ENCODE measurements at places on chromosomes 3 and 15.
A peak's percentile ranks its signal among the peaks of the same experiment; 100 is the strongest.

DNA sequence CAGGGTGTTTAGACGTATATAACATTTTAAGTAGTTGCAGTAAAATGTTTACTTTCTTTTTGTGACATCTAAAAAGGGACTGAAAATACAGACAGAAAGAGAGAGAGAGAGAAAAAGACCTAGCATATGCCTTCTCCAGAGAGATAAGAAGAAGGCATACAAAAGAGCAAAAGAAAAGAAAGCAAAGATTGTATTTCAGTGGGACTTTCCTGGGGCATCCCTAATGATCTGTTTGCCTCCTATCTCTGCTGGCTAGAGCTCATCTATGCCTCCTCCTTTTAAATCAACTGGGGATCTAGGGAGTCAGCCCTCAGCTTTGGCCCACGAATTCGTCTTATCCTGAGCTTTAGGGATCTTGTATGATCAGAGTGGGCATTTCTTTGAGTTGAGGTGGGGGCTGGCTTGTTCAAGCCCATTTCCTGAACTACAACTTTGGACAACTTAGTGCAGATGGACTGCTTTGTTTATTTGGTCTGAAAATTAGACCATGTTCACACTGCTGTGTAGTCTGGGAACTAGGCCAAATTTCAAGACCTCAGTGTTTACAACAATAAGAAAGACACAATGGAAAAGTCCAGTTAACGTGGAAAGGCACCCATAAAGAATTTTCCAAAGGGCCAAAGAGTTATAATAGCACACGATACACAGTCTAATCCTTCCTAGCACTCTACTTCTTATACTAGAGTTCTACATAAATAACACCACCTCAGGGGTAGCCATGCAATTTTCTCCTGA lies 61.0 kb downstream of the ATP8B4 start:
- peak; percentile 14 for DNase-seq

DNA sequence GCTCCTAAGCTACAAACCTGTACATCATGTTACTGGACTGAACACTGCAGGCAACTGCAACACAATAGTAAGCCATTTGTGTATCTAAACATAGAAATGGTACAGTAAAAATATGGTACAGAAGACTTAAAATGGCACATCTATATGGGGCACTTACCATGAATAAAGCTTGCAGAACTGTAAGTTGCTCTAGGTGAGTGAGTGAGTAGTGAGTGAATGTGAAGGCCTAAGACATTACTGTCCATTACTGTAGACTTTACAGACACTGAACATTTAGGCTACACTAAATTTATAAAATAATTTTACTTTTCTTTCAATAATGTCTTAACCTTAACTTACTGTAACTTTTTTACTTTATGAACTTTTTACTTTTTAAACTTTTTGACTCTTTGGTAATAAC lies 76.2 kb downstream of the STAG1 start:
- DNase-seq = no peak

GRCh38 chr3:135895734-135896121 lies 69.8 kb upstream of the PPP2R3A start:
- DNase-seq = no peak

GRCh38 chr3:184186184-184186901 lies at the start of gene ABCF3:
TSS of gene ABCF3 (plus strand) at chr3:184186199. CDS start at chr3:184186208, 9 bp downstream.
- DNase-seq = no peak

GRCh38 chr3:112381673-112382542 lies 49.0 kb downstream of the CD200 start:
- no peak for DNase-seq

DNA sequence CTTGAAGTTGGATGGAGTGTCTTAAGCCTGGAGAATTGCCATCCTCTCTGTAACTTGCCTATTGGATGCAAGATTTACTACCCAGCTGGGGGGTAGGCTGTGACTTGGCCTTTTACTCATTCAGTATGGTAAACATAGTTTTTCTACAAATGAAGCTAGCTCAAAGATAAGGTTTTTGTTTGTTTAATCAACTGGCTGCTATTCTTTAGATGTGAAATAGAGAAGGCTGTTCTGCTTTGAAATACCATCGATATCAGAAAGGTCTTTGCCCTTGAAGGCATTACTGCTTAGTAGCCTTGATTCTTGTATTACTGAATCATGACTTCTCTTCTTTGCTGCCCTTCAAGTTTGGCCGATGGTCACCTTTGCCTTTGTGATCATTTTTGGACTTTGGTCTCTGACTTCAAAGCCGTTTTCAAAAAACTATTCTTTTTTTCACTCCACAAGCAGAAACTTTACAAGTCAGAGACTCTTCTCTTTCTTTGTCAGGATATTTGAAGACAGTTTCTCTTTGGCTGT lies 83.1 kb downstream of the GAP43 start:
- no peak for DNase-seq

DNA sequence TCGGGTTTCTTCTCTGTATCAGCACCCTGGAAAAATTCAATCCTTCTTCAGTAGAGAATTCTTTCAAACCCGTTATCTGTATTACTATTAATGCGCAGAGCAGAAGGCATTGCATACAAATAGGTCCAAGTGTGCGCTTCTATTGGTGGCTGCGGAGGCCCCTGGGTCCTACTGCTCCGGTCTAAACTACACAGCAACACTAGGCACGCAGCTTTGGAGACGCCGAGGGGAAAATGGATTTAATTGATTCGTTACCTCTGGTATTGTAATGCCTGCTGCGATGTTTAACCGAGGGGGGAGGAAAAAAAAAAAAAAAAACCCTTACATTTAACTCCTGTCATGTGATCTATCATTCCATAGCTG lies at the start of gene ROBO1:
Gene ROBO1, minus strand, starts transcription at position 94 of the 363 bp plus-strand sequence.
- DNase-seq = no peak

- no peak for DNase-seq
Measured at GRCh38 chr3:51156147-51156546, 228.9 kb upstream of the MANF start.

DNA sequence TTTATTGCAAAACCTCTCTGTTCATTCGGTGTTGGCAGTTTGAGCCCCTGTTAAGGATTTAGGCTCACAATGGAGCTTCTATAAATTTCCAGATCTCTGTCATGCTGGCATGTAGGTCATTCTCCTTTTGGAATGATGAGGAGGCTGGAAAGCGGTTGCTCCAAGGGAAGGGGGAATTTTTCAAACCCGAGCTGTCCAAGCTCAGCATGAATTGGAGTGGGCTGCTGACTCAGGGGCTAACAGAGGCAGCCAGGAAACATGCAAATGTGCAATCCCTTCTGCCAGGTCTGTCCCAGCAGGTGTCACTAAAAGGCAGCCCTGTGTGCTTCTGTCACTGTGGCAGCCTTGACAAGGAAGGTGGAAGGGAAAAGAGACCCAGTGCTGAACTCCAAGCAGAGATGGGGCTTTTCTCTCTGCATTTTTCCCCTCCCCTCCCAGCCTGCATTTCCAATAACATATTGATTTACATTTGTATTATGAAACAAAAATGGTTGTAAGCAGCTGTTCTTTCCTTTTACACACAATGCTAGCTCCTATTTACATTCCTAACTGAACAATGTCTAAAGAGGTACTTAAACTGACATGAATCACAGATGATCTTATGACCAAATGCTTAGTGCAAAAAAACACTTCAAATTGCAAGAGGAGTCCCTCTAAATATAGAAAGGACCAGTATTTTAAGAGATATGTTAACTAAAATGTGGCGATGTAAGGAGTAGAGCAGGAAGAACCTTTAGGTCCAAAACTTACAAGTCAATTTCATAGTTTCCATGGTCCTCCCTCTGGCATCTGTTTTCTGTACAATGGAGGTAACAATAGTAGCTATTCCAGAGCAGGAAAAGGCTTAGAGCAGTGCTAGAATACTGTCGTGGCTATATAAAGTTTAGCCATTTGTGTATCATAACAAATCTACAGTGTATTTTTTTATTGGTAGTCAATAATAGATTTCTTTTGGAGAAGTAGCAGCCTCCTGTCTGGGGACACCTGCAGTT lies 84.5 kb upstream of the ATP10A start:
- DNase-seq = no peak
